ENCODE measurements at places on chromosomes 7 and 10.

DNA sequence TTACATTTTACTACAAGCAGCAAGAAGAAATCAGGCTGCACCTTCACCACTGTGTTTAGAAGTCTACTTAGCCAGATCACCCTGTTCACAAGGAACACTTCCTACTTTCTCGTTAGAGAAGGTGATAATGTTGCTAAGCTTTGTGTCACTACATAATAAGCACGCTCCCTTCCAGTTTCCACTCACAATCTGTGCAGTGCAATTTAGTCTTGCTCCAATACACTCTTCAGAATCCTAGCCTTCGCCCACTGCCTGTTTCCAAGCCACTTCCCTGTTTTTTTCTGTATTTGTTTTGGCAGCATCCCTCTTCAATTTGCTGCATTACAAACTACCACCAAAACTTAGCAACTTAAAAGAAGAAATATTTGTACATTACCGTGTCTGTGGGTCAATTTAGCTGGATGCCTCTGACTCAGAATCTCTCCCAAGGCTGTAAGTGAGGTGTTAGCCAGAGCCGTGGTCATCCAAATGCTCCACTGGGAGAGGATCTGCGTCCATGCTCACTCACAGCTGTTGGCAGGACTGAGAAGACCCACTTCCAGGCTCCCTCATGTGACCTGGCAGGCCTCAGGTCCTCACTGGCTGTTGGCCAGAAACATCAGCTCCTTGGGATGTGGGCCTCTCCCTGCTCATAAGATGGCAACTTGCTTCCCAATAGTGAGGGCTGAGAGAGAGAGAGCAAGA is 110.4 kb downstream of the PON1 start:
- no peak for DNase-seq

DNA sequence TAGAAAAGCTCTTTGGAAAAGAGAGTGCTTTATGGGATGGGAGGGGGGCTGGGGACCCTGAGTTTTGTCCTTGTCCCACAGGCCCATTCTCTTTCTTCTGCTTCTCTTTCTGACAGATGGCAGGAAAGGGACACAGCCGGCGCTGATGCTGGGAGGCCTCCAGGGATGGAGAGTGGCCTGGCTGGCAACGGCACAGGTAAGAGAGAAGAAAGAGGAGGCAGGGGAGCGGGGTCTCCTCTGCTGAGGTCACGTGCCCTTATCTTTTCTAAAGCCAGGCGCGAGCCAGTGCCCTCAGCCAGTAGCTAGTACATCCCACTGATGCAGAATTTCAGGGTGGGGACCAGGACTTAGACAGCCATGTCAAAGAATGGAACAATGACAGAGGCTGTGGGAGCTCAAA is 9.2 kb downstream of the ZNF775 start:
- no peak for DNase-seq

- no peak for DNase-seq
These were observed 79.3 kb downstream of the GOLGA7B start for GRCh38 chr10:97928897-97929296.

- DNase-seq = no peak
These were observed 26.1 kb downstream of the MYPN start for GRCh38 chr10:68135362-68135761.

- peak; percentile 52 for DNase-seq
These were observed 303.6 kb upstream of the PITRM1 start for GRCh38 chr10:3476186-3476585.

DNA sequence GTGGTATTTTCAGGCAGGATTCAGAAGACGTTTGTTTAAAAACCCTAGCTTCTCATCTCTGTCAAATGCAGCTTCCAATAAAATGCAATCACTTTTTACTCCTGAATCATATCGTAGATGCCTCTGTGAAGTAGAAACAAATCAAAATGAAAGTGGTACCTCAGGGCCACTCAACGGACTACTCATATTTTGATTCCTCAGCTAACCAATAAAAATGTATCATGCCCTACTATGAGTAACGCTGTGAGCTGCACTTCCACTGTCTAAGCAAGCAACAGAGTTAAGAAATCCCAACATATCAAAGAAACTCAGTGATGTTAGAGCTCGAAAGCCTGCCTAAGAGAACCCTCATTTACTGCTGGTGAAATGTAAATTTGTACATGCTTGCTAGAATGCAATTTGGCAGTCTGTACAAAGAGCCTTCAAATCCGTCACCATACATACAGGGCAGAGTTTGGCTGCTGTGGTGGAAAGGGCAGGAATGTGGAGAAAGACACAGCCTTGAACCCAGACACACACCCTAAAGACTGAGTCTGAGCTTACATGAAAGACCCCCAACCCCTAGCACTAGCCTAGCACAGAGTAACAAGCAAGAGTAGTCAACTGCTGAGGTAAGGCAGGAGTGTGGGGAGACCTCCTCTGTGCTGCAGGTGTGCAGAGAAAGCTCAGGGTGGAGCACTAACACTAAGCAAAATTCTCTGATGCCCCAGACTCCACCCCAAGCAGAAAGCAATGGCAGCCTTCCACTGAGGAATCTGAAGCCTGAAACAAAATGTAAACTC is 151.5 kb downstream of the ANK3 start:
- no peak for DNase-seq

- DNase-seq = no peak
These were observed 32.1 kb downstream of the RBAK start for GRCh38 chr7:5077740-5078139.

DNA sequence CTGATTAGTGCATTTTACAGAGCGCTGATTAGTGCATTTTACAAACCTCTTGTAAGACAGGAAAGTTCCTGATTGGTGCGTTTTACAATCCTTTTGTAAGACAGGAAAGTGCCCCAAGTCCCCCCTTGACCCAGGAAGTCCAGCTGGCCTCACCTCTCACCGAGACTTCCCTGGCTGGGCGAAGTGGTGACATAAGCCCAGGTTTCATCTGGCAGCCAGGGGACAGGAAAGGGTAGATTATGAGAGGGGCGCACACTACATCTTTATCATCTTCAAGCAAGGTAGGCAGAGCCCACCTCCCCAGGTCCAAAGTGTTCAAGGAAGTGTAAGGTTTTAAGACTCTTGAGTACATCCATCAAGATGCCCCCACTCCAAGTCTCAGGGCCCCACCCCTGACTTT is 5.5 kb upstream of the GDF10 start:
- DNase-seq = no peak

DNA sequence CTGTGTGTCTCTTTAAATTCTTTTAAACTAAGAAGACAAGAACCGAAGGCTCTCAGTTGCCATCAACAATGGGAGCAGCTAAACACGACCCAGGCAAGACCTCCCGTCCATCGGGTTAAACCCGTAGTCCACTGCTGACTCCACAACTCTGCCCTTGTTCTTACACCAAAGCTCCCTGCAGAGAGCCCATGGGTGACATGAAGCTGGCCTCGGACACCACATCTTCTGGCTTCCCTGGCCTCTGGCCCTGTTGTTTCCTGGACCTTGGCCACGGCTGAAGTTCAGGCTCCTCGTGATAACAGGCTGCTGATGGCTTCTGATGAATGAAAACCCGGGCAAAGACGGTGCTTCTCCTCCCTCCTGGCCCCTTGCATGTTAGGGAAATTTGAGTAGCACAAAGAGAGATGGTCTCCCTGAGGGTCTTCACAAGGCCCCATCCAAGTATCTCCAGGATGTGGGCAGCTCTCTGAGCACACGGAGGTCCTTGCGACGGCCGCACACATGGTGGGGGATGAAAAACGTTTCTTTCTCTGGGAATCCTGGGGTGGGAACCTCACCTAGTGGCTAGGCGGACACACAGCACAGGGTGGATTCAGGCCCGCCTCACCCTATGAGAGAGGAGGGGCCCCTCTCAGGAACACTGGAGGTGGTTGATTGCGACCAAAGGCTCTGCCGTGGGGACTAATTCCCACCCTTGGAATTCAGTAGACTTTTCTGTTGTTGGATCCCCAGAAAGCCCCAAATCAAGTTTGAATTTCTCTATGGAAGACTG is 271.1 kb downstream of the ADARB2 start:
- no peak for DNase-seq

- DNase-seq = no peak
These were observed 29.9 kb downstream of the ZC3HC1 start for GRCh38 chr7:130021105-130021834.

- DNase-seq = no peak
These were observed 10.2 kb upstream of the TMEM248 start for GRCh38 chr7:66910789-66911188.

DNA sequence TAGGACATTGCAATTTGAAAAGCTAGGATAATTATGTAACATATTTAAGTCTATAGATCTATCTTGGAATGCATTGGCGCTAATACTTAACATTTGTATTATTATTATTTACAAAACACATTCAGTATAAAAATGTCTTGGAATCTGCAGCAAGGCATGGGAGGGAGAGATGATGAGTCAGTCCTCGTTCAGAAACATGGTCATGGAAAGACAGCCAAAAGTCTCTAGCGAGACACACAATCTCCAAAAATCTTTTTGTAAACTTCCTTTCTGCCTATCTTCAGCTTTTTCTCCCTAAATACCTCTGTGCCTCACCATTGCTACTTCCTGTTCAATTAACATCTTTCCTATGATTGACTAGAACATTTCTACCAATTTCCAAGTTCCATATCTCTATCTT is 188.4 kb upstream of the CACNA2D1 start:
- no peak for DNase-seq

DNA sequence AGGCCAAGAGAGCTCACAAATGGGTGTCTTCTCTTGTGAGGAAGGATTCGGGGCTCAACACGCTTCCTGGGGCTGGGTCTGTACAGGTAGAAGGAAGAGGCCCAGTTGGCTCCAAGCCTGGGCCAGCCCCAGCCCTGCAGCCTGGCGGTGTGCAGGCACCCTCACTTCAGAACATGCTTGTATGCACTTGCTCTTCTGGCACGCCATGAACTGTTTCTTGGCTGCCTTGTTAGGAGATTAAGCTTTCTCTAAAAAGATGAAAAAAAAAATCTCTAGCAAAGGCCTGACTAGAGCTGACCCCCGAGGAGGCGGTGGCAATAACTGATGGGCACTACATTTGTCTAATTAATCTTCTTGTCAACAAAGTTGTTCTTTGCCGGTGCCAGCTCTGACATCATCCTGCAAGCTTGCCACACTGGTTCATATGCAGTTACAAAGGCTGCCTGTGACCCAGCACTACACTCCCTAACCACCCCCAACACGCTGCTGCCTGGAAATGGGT is 94.7 kb downstream of the WDR11 start:
- no peak for DNase-seq

DNA sequence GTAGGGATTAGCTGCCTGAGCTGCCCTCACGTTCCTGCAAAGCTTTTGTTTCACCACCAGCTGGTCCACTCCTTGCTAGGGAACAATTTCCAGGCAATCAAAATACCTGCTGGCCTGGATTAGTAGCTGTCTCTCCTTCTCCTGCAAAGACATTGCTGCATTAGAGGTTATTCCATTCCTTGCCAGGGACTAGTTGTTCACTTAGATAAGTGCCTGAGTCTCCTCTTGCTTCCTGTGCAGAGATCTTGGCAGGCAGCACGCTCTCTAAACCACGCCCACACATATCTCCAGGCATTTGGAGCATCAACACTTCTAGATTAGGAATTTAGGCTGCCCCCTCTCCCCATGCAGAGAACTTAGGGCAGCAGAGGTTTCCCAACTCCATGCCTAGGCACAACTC is 150.4 kb upstream of the SMIM30 start:
- no peak for DNase-seq

GRCh38 chr7:152336754-152337368 is 98.9 kb downstream of the KMT2C start:
- DNase-seq = peak; percentile 44

GRCh38 chr10:127046975-127047877 is 142.0 kb downstream of the DOCK1 start:
- DNase-seq = no peak

GRCh38 chr7:13447637-13448036 is 541.8 kb downstream of the ETV1 start:
- no peak for DNase-seq

DNA sequence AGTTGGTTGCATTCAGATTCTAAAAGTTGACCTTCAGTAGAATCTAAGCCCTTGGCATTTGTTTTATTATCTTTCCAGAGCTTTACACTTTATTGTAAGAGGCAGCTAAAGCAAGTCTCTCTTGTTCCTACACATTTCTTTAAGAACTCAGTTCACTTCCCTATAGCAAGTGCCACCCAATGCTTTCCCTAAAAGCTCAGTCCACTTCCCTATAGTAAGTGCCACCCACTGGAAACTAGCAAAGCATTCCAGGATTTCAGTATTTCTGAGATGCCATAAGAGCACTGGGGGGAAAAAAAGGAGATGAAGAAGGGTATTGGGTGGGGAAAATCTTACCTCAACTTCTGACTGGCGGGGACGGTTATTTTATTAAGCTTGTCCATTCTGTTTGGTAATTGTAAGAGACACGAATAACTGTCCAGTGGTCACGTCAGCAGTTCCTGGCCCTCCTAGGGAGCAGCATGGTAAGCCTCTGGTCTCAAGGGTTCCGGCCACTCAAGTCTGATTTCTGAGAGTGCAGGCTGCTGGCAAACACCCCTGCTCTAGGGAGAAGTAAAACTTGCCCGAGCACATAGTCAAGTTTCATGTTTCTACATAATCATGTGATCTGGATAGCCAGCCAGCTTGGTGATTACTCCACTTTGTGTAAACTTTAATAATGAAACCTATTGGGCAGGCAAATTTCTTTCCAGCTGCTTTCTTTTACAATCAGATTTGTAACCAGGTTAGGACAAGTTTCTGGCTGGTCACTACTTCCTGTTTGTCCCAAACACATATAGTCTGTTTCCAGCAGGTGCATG is at the start of gene BLNK:
Gene BLNK (minus strand): TSS at position 554 of the 800 bp plus-strand sequence. CDS start 171 bp downstream, at position 383.
- no peak for DNase-seq

DNA sequence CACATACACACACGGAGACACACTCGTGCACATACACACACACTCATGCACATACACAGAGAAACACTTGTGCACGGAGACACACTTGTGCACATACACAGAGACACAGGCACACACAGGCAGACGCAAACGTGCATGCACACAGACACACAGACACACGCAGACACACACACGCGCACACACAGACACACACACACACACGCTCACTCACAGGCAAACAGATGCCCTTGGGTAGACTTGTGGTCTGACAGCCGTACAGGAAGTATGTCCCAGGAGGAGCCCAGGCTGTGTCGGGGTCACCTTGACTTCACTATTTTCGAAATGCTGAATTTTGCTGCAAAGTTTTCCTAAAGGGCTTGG is 538.0 kb downstream of the DNAJB6 start:
- no peak for DNase-seq

- peak; percentile 69 for DNase-seq
These were observed 89.9 kb downstream of the CDH23 start for GRCh38 chr10:71486484-71487114.

- peak; percentile 80 for DNase-seq
These were observed 1.0 kb downstream of the CACNA2D1 start for GRCh38 chr7:82442492-82443035.

DNA sequence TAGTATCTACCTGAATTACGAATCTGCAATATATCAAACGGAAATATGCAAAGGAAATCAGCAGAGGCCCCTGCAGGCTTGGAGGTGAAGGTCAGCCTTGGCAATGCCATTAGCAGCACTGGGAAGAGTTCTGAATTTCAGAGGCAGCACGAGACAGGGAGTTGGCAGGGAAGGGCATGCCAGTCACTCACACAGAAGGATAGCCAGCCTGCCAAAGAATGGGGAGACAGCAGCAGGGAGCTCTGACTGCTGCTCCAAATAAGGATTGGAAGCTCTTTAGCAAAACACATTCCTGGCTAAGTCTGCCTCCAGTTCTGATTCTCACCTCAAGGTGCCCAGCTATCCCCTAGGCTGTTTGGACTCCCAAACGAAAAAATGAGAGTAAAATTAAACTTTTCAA is 188.0 kb downstream of the PDE1C start:
- no peak for DNase-seq
